ENCODE measurements at places on chromosomes 7 and 10. TPM values are rescaled to one million over a fixed set of nuclear protein-coding genes. Genes with fewer than 3 reads are reported as not detected.

DNA sequence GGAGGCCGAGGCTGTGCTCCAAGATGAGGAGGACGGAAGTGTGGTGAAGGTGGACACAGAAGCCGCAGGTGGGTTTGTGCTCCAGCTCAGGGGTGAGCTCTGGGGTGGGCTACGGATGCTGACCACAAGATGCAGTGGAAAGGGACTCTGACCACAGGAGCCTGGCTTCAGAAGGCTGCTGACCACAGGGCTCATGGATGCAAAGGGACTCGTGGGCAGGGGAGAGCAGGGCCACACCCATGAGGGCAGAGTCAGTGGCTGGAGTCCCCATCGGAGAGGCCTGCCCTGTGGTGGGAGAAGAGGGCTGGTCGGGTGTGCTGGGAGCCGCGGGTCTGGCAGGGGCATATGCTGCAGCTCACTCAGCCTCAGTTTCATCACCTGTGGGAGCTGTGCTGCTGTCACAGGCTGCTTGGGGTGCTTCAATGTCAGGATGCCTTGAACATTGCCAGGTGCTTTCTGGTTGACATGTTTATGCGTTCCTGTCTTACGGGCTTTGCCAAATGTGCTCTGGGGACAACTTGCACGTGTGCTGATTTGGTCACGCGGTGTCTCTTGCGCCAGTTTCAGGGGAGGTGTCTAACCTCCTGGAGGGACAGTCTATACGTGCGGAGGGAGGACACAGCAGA is 13.7 kb downstream of the SCART1 start:
- DNase-seq: no peak

- DNase-seq: no peak
Measured at GRCh38 chr10:13072339-13072738, 27.6 kb upstream of the OPTN start.

DNA sequence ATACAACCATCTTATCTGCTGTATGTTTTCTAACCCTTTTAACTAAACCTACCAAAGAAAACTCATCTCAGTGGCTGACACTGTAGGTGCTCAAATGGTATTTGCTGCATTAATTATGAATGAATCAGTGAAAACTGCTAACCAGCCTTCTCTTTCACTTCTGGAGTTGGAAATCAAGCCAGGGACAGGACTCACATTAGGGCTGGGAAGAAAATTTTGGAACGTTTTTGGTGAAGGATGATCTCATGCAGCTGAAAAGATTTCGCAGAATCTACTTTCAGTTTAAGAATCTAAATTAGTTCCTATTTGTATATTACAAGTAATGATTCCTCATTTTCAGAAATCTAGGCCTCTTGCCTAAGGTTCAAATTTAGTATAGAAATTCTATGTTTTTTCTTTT is 12.9 kb downstream of the MTPN start:
- no peak for DNase-seq

Gene AQP1
- total RNA-seq: 1.2 TPM

DNA sequence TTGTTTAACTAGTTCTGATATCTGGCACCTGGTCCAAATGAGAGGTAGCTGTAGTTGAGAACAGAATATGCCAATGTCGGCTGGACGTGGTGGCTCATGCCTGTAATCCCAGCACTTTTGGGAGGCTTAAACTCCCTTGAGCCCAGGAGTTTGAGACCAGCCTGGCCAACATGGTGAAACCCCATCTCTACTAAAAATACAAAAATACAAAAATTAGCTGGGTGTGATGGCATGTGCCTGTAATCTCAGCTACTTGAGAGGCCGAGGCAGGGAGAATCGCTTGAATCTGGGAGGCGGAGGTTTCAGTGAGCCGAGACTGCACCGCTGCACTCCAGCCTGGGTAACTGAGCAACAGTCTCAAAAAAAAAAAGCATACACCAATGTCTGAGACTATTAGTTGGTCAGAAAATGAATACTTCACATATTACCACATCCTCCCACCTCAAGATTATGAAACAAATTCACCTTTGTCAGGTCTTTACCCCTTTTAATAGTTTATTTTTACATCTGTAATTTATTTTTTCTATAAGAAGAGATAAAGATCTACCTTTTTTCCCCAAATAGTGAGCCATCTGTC is 38.8 kb downstream of the EPC1 start:
- DNase-seq: no peak

- DNase-seq: no peak
Measured at GRCh38 chr7:1919539-1920265, 249.6 kb downstream of the ELFN1 start.

- DNase-seq: no peak
Measured at GRCh38 chr7:52413051-52413450, 622.4 kb upstream of the POM121L12 start.

- DNase-seq: no peak
Measured at GRCh38 chr10:61984803-61985418, 83.4 kb downstream of the ARID5B start.

- no peak for DNase-seq
Measured at GRCh38 chr7:155963771-155964195, 151.5 kb upstream of the SHH start.

DNA sequence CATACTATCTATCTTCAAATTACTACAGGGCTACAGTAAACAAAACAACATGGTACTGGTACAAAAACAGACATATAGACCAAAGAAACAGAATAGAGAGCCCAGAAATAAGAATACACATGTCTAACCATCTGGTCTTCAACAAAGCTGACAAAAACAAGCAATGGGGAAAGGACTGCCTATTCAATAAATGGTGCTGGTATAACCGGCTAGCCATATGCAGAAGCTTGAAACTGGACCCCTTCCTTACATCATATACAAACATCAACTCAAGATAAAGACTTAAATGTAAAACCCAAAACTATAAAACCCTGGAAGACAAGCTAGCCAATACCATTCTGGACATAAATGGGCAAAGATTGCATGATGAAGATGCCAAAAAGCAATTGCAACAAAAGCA is 1143.7 kb downstream of the DNAJB9 start:
- no peak for DNase-seq

DNA sequence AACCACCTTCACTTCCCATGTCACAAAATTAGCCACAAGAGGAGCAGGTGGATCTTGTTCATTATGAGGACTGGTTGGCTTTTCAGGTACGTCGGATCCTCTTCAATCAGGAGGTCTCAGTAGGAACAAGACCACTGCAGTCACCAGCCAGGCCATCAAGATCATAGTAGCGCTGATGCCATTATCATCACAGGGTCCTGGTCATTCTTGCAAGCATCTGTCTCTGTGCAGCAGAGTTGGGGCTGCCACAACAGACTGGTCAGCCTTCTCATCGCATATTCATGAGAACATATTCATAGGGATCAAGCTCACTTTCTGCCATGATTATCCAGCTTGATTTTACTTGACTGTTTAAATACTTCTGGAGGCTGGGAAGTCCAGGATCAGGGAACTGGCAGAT is 67.1 kb downstream of the ADCYAP1R1 start:
- no peak for DNase-seq

- no peak for DNase-seq
Measured at GRCh38 chr10:24879861-24880260, 72.5 kb downstream of the PRTFDC1 start.

DNA sequence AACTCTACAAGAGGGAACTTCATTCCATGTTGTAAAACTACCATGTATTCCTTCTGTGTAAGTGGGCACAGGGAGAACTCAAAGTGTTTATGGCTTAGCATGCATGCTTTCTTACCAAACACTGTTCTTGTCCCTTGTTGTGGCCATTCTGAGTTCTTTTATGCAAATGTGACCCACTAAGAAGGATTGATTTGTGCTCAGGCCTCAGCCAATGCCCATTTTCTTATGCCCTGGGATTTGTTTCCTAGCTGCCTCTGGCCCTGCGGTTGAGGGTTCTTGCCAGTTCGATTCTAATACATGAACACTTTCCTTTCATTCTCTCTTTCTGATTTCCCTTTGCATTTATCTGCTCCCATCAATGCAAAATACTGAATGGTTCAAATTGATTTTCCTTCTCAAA is 316.7 kb downstream of the NRG3 start:
- DNase-seq: no peak

DNA sequence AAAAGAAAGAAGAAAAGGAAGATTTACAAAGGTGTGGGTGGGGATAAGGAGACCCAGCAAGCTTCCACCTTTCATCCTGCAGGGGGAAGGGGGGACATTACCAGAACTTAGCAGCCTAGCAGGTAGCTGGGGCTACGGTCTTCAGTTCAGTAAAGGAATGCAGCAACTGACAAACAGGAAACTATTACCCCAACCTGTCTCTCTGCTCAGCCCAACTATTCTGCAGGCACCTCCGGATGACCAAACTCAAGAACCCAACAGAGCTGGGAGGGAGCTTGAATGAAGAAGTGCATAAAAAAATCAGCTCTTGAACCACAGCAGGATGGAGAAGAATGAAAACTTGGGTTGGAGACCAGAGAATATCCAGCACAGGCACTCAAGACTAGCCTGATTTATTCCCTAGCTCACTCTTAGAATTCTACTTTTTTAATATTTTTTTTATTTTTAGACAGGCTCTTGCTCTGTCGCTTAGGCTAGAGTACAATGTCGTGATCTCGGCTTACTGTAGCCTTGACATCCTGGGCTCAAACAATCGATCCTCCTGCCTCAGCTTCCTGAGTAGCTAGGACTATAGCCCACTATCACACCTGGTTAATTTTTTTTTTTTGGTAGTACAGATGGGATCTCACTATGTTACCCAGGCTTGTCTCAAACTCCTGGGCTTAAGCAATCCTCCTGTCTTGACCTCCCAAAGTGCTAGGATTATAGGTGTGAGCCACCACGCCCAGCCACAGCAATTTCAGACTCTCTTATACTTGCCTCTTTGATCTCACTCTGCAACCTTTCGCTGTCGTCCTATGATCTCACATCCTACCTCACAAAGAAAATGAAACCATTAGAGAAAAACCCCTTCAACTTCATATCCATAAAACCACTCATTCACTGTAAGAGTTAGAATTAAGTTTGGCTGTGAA is 18.5 kb upstream of the C10orf67 start:
- no peak for DNase-seq

- DNase-seq: no peak
Measured at GRCh38 chr7:96397936-96398598, 76.2 kb upstream of the SLC25A13 start.

DNA sequence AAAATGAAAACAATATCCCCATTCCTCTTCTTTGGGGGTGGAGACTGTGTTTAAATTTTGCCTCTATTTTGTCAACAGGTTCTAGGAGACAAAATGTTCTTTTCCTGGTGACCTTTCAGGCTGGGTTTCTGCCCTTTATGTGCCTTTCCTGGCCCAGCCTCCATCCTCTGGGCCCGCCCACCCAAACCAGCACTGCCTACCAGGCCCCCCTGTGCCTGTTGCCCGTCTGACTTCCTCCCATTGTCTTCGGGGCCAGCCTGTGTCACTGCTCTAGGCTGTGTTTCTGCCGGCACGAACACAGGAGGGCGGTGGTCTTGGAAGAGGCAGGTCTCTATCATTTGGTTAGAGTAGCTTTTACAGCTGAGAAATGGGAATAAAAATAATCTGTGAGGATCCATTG is 13.9 kb downstream of the TSPAN14 start:
- DNase-seq: no peak

- DNase-seq: no peak
Measured at GRCh38 chr7:158017111-158018097, 570.2 kb downstream of the PTPRN2 start.

- DNase-seq: no peak
Measured at GRCh38 chr7:4234886-4235285, 447.2 kb upstream of the FOXK1 start.

Gene RBP3
- not detected for total RNA-seq

DNA sequence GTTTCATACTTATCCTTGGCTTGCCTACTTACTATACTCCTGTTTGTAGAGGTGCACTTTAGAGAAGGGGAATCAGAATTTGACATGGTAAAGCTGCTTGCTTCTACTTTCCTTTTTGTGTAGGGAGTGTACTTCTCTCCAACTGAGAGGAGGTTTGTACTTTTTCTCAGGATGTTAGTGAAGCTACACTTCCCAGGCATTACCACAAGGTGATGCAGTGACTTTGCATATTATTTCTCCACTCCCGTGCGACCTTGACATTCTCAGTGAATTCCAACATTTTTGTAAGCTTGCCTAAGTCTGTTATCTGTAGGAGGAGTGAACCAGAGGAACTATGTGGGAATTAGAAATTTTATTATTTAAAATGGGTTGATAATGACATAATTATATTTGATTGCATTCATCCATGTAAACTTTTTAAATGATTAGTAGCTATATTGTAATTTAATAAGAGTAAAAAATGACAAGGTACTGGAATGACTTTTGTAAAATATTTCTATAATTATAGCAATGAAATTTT is 5.2 kb downstream of the TAX1BP1 start:
- peak; percentile 79 for DNase-seq

GRCh38 chr10:59499460-59499859 is 137.1 kb upstream of the FAM13C start:
- DNase-seq: no peak

Gene MSMB
- total RNA-seq: not detected

- peak; percentile 34 for DNase-seq
Measured at GRCh38 chr7:148987751-148988512, 40.4 kb downstream of the PDIA4 start.

GRCh38 chr10:60604342-60604741 is 173.9 kb upstream of the CDK1 start:
- DNase-seq: no peak

GRCh38 chr7:105487579-105488571 is 34.2 kb downstream of the PUS7 start:
- peak; percentile 58 for DNase-seq

GRCh38 chr10:71887743-71888142 is 36.7 kb upstream of the PSAP start:
- DNase-seq: no peak

DNA sequence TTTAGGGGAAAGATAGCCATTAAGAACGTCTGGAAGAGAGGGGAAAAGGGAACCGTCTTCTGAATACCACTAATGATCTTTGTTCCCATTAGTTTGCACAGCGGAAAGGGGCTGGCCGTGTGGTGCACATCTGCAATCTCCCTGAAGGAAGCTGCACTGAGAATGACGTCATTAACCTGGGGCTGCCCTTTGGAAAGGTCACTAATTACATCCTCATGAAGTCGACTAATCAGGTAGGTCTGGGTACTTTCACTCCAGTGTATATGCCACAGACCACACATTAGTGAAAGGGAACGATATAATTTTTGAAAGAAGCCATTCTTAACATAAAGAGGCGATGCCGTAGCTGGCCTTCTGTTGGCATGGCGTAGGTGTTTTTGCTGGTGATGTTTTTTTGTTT is 74.3 kb upstream of the PDCD4 start:
- no peak for DNase-seq

Gene ZNF735
- not detected for total RNA-seq

Gene ZSCAN21
- total RNA-seq: 4.7 TPM

Gene CALML5
- total RNA-seq: not detected

Measured in PC-3 (cell line).